Fibroblast of pulmonary artery (primary cell): ENCODE measurements at places on chromosomes 11 and 22.

DNA sequence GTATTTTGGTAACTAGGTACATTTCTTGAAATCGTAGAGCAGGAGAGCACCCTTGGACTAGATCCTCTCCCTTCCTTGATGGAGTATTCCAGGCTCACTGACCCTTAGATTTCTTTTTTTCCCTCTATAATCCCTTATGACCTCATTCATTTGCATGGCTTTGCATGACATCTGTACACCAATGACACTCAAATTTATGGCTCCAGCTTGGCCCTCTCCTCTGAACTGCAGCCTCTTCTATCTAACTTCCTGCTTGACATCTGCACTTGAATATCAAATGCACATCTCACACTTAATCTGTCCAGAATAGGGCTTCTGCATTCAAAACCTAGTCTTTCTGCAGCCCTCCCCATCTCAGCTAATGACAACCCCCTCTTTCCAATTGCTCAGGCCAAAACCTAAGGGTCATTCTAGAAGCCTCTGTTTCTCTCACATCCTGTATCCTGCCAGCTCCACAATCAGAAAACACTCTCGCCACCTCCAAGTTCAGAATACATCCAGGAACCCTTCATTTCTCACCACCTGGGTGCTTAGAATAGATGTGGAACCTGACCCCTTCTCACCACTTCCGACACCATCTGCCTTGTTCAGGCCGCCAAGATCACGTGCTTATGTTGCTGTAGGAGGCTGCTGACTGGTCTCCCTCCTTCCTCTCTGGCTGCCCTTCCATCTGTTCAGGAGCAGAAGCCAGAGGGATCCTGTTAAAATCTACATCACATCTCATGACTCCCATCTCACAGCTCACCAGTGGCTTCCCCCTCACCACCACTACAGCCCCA lies 138.9 kb upstream of the MTNR1B start:
- DNase-seq, result no peak

DNA sequence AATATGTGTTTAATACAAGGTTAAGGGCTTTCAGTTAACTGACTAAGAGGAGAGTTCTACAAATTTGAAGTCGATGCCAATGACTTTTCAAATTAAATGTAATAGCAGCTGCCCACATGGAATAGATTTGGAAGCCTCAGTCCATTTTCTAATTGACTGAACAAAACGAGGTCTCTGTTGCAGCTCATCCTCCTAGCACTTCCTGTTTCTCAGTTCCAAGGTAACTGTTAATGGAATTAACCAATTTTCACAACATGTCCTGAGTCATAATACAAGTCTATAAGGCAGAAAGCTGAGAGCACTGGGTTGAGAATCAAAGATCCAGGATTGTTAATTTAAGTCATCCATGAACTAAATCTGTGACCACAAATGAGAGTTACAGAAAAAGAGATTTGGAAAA lies 177.2 kb downstream of the OPCML start:
- DNase-seq, result no peak

GRCh38 chr11:122711362-122711761 lies 55.8 kb downstream of the UBASH3B start:
- DNase-seq, result no peak

- no peak for DNase-seq
Measured at GRCh38 chr11:72309641-72310040, 65.7 kb upstream of the PHOX2A start.

GRCh38 chr11:76838678-76839068 lies 22.0 kb upstream of the ACER3 start:
- DNase-seq, result peak; percentile 57

DNA sequence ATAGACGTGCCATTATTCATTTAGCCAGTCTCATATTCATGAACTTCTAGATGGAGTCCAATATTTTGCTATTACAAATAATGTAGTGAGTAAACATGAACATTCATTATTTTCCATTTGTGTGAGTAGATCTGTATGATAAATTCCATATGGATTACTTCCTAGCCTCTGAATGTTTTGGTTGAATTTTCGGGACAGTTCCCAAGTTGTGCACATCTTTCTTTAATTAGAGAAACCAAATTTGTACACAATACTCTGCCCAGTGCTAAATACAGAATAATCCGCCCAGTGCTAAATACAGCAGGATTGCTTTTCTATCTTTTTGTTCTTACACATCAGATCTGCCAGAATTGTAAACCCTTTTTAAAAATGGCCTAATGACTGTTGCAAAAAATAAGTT lies 17.1 kb upstream of the APLP2 start:
- DNase-seq, result no peak

DNA sequence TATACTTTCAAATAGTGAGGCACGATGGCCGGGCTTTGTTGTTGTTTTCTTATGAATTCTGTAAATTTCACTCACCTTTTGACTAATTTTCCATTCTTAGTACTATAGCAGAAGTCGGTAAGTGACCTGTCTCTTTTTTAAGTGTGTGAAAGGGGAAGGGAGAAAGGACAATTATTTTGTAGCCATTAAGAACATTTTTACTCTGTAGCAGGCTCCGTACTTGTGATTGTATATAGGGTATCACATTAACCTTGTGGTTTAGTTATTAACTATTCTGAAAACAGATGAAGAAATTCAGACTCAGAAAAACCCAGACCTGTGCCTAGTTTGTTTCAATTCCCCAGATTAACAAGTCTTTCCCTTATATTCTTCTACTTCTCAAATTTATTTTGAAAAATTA lies 78.7 kb downstream of the CASP12 start:
- DNase-seq, result no peak

- no peak for DNase-seq
Measured at GRCh38 chr22:40182231-40182835, 4.6 kb downstream of the TNRC6B start.

GRCh38 chr22:40024201-40025061 lies 29.7 kb downstream of the FAM83F start:
- peak; percentile 66 for DNase-seq

GRCh38 chr22:46070215-46070802 lies 80.0 kb upstream of the PPARA start:
- DNase-seq, result peak; percentile 62

- no peak for DNase-seq
Measured at GRCh38 chr11:26186389-26186788, 145.5 kb upstream of the ANO3 start.

DNA sequence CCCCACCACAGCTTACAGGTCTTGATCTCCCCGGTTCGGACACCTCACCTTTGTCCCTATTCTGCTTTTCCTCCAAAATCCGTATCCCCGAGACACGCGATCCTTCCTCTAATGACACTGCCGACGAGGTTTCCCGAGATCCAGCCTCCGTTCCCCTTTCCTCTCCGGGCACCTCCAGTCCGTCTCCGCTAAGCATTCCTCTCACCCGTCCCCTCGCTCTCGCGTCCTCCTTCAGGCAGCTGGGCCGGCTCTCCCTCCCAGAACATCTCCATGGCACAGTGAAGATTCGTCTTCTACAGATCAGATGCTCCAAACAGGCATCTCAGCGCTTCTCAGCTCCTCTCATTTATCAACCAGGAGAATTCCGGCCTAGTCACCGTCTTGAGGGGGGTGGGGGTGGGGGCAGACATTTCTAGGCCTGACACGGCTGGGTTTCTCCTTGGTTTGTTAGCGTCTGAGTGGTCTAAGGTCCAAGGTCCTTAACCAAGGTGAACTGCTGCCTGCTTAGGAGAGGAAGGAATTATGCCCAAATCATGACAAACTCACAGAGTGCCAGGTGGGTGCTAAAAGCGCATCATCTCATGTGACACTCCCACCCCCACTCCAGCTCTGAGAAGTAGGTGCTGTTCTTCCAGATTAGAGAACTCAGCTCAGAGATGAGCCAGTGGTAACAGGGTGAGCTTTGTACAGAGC lies at the start of gene SPTBN2:
Gene SPTBN2 (minus strand): TSS at position 524 of the 693 bp plus-strand sequence. CDS start 7,976 bp downstream, outside the sequence.
- DNase-seq, result no peak

- no peak for DNase-seq
Measured at GRCh38 chr22:45324311-45324711, 14.6 kb downstream of the FAM118A start.

GRCh38 chr11:2428322-2428795 lies 16.0 kb downstream of the TRPM5 start:
- DNase-seq, result peak; percentile 55

DNA sequence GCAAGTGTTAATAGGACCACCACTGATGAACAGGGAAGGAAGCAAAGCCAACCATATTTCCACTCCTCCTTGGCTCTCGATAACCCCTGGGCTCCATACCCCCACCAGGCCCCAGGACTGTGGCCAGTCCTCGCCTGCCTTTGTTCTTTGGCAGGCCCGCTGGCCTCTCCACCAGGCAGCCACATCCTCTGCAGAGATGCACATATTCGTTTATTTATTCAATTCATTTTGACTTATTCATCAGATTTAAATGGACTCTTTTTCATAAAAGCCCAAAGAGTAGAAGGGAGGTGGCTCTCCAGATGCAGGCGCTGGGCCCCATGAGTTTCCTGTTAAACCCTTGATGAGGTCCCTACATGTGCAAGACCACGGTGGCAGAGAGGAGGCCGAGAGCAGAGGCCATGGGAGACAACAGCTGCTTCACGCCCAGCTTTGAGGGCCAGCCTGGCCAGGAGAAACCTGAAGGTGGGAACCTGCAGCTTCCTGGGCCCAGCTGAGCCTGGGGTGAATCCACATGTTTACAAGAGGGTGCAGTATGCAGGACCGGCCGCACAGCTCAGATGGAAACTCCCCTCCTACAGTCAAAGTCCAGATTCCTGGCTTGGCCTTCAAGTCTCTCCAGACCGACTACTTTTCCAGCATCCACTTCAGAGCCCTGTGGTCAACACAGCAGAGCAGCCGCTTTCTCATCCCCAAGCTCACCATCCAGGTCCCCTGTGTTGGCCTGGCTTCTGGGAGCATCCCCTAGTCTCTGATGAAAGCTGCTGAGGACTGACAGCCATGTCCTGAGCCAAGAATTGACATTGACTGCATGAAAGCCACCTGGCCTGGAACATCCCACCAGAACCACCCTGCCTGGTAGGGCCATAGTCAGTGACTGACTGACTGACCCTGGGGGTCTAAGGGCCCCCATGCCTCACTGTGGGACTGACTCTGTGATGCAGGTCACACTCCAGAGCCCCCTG lies 39.7 kb upstream of the CCND1 start:
- no peak for DNase-seq

DNA sequence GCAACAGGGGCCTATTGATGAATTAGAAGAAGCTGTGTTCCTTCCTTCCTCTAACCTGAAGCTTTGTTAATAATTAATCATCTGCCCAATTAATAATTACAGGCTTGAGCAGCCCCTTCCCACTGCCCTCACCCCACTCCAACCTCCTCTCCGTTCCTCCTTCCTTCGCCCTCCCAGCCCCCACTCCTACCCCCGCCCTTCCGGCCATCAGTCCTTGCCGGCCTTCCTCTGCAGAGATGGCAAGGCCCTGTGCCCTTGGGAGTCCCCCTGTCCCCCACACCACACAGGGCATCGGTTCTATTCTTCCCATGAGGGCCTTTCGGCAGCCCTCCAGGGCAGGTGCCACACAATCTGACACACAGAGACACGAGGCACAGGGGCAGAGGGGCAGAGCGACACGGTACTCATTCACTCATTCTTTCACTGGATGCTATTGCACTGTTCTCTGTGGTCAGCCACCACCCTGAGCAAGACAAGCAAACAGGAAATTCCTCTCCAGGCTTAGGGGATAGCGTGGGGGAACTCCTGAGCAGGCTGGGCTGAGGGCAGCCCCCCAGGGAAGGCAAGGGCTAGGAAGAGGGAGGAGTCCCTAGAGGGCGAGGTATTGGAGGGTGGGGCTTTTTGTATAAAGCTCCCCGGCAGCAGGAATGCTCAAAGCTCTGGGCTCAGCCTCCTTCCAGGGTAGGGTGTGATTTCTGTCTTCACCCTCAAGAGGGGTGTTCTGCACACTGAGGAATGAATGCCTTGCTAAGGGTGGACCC lies 14.7 kb downstream of the MGAT3 start:
- peak; percentile 77 for DNase-seq

- peak; percentile 42 for DNase-seq
Measured at GRCh38 chr11:67613960-67614715, 7.4 kb downstream of the NDUFV1 start.

GRCh38 chr11:88447281-88447680 lies 109.7 kb upstream of the CTSC start:
- no peak for DNase-seq

- peak; percentile 96 for DNase-seq
Measured at GRCh38 chr11:68213555-68214172, 568 bp upstream of the KMT5B start.

DNA sequence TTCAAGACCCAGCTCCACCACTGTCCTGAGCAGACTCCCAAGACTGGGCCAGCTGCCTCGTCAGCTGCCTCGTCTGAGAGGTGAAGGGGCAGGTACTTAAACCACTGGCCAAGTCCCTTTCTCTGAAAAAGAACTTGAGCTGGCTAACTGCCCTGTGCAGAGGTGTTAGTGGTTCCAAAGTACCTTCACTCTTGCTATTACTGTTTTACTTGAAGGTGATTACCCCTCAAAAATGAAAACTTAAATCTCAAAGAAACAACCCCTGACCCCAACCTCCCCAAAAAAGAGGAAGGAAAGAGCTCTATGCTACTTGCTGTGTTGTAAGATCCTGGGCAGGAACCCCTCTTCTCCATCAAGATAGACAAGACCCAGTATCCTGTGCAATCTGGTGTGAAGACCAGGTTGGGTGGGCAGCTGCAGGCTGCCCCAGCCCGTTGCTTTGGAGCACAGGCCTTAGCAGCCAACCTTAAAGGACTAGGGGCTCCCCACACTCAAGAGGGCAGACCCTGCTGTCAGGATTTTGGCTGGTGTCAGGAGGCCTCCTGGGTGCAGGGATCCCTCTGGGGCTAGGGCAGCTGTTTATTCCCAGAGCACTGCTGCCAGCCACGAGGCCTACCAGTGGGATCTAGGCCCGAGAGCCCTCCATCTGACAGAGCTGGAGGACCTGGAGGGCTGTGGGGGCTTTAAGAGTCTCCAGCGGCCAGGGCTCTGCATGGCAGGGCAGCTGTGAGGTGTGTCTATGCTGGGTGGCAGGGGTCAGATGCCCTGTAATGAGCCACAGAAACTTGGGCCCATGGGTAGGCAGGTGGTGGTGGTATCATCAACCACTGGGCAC lies 13.0 kb downstream of the GUCD1 start:
- DNase-seq, result no peak

- DNase-seq, result peak; percentile 37
Measured at GRCh38 chr22:50016988-50017700, 4.6 kb upstream of the IL17REL start.

- peak; percentile 29 for DNase-seq
Measured at GRCh38 chr11:46360878-46361277, 13.6 kb downstream of the DGKZ start.

DNA sequence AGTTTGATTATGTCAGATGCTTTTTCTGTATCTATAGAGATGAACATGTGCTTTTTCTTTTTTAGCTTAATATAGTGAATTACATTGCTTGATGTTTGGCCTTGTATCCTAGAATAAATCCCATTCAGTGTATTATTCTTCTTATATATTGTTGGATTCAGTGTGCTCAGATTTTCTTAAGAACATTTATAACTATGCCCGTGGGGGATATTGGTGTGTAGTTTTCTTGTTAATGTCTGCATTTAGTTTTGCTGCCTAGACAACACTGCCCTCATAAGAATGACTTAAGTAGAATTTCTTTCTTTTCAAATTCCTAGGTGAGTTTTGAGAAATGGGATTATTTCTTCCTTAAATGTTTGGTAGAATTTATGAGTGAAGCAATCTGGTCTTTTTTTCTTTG lies 98.5 kb downstream of the TMEM135 start:
- DNase-seq, result no peak

GRCh38 chr11:112507281-112507680 lies 246.6 kb upstream of the PLET1 start:
- DNase-seq, result no peak
